ENCODE measurements at places on chromosomes 3 and 15. TPM values are rescaled to one million over a fixed set of nuclear protein-coding genes. Genes with fewer than 3 reads are reported as not detected.
A peak's percentile ranks its signal among the peaks of the same experiment; 100 is the strongest.

The PARP3 gene
- 2.6 TPM for total RNA-seq

DNA sequence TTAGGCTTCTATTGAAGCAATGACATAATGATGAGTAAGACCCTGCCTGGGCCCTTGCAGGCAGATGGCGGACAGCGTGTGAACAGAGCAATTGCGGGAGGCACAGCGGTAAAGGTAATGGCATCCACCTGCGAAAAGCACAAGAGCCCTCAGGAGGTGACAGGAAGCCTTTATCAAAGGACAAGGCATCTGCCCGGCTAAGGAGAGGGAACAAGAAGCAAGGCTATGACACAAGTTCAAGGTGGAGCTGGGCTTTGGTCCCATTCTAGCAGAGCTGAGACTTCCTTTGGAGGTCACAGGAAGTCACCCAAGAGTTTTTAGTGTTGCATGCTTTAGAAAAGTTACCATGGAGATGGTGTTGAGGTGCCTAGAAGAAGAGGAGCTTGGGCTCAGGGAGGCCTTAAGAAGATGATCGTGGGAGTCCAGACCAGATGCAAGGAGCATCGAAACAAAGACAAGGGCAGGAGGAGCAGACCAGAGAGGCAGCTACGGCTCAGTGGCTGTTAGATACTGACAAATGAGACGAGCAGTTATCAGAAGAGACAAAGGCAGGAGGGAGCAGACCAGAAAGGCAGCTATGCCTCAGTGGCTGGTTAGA lies 34.5 kb downstream of the OSBPL10 start:
- no peaks in the 10 kb centered on the region for H3K27me3 ChIP-seq
- no peak for DNase-seq
- no peak overlapping the region for H3K27ac ChIP-seq
- no peaks in the 10 kb centered on the region for H3K36me3 ChIP-seq

- DNase-seq: peak; percentile 42
- H3K27ac ChIP-seq: peak overlapping the region; percentile 44
- no peaks in the 10 kb centered on the region for H3K27me3 ChIP-seq
These were observed 18.1 kb downstream of the GBE1 start for GRCh38 chr3:81743096-81744025.

The AP4E1 gene
- 4.8 TPM for total RNA-seq

The DOCK3 gene
- 0.24 TPM for total RNA-seq

The CLDN1 gene
- total RNA-seq: 21.5 TPM

GRCh38 chr15:29064290-29064689 lies 178.5 kb downstream of the APBA2 start:
- no peak for DNase-seq
- no peak overlapping the region for H3K27ac ChIP-seq
- no peak overlapping the region for H3K4me3 ChIP-seq

The PDIA5 gene
- total RNA-seq: 19.8 TPM

- no peak for DNase-seq
- H3K27me3 ChIP-seq: no peaks in the 10 kb centered on the region
- H3K4me1 ChIP-seq: peaks cover 13% of the 10 kb centered on the region
- H3K36me3 ChIP-seq: peaks cover 19% of the 10 kb centered on the region
- no peak overlapping the region for H3K27ac ChIP-seq
These were observed 47.4 kb upstream of the CRTC3 start for GRCh38 chr15:90482124-90483011.
